NCI-H1930 (cell line): ENCODE measurements at places on chromosomes 6 and 20.

DNA sequence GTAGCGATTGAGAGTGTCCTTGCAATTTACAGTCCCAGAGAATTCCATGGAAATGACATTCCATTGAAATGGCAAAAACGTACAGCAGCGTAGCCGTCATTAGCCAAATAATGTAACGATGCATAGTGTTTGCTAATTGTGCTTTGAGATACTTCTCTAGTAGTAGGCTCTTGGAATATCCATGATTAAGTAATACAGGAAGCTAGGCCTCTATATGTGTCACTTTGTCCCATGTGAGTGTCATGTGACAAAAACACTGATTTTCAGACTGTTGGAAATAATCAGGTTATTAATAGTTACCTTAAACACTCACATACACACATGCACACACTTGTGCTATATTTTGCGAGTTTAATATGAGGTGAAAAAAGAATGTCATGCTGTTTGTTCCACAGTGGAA is 35.2 kb downstream of the SLX4IP start:
- DNase-seq, result no peak

GRCh38 chr6:34512738-34513115 is 43.4 kb downstream of the SPDEF start:
- DNase-seq, result no peak

DNA sequence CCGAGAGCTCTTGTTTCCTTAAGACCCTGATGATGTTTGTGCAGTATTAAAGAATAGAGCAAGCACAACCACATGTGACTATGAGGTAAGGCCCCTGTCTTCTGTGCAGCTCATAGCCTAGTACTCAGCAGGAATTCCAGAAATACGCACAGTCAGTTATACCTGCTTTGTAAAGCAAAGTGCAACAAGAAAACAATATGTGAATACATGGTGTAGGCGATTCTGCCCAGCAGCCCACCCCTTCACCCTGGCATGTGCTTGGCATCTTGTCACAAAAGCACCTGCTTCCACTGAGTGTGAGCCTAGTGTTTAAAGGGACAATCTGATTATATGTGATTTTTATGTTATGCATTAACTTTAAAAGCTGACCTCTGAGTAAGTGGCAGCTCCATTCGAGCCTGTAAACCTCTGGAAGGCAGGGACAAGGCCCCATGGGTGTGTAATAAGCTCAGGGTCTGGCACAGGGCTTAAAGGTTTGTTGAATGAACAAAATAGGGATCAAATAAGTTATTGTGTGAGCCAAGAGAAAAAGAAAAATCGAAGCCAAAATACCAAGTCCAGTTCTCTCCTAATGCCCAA is 148.7 kb downstream of the DOK5 start:
- DNase-seq, result no peak

DNA sequence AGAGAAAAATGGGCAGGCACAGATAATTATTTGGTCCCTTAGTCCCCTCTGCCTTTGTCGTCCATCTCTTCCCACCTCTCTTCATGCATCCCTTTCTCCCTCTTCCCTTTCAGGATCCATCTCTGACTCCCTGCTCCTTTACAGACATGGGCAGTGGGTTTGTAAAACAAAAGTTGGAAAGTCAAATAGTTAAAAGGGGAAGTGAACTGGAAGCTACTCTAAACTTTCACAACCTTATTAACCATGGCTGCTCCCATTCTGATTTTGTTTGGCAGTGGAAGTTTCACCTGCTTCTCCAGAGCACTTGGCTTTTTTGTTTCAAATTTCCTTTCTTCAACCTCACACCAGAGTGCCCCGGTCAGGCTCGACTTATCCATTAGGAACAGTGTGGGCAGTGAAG is 1.2 kb downstream of the HLA-DQA2 start:
- no peak for DNase-seq

- no peak for DNase-seq
These were observed 143.7 kb downstream of the TENT5A start for GRCh38 chr6:81608776-81609175.
